Activated naive CD4-positive, alpha-beta T cell treated with anti-CD3 and anti-CD28 coated beads, Interleukin-2, amount 50 U/mL, for 72 hours (primary cell): ENCODE measurements at places on chromosomes 7 and 10. TPM values are rescaled to one million over a fixed set of nuclear protein-coding genes. Genes with fewer than 3 reads are reported as not detected.

DNA sequence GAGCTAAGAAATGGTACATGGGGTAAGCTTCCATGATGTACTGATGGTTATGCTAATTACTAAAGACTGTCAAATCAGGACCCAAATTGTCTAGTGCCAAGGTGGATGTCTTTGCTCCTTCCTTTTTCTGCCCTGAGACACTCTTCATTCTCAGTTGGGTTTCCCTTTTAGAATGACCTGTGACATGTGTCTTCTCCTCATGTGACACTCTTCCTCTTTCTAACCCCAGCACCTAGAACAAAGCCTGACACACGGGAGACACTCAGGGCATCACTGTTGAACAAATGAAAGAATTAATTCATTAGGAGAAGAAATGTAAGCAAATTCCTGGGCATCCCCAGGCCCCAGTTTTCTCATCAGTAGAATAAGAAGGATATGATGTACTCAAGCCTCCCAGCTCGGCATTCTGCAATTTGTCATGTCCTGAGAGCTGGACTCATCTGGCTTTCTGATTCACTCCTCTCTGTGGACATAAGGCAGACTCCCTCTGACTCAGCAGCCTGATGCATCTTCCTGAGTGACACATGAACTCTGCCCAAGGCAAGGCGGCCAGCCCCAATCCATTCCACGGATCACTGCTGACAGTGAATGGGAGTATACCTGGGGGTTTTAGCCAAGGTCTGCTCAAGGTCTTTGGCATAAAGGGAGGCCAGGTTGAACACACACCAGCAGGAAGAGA, 473.8 kb downstream of the KCNMA1 start:
- no peak for DNase-seq

DNA sequence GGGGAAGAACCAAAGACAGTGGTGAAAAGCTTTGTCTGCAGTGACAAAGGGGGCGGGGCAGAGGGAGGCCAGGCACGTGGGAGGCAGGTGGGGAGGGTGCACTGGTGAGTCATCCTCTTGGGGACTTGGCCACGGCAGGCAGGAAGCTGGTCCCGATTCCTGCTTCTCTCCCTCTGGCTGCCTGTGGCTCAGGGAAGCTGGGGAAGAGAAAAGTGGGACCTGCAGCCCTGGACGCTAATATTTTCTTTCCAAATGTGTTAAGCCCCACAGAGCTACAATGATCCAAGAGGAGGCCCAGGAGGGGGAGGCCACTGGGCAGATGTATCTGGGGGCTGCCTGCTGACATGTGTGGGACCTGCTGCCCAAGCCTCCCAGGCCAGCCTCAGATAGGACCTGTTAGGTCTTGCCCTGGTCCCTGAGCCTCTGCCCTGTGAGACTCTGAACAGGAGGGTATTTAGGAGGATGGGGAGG, 231.8 kb downstream of the KCNMA1 start:
- DNase-seq, result peak; percentile 7

GRCh38 chr10:44386546-44387052, 1.7 kb upstream of the CXCL12 start:
- peak; percentile 47 for DNase-seq

GRCh38 chr7:53611043-53611442, 575.6 kb downstream of the POM121L12 start:
- DNase-seq, result no peak

GRCh38 chr7:79034730-79035129, 418.7 kb downstream of the MAGI2 start:
- no peak for DNase-seq

DNA sequence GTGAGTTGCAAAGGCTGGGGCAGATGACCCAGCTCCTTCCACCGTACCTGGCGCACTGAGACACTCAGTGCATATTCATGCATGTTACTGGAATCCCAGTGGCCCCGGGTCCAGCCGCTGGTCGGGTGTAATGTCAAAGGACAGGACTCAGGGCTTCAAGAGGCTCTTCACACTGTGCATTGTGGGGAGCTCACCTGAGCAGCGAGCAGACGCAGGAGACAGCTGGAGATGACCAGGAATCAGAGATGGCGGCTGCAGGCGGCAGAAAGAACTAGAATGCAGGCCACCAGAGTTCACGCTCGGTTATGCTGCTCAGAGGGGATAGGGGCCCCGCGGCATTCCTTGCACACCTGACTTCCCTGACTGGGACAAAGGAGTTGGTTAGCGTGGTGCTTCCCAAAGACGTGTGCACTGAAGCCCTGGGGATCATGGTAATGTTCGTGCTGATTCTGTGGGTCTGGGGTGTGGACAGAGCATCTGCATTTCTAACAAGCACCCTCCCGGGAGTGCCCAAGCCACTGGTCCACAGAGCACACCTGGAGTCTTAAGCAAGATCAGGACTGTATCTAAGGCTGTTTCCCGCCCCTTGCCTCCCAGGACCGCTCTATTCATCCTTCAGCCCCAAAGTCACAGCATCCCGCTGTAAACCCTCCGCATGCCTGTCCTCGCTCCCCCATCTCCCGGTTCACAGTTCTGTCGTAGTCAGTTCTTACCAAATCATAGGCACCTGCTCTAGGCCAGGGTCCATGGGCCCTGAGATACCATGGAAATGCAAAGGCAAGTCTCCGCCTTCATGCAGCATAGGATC, 71.0 kb downstream of the MKI67 start:
- DNase-seq, result no peak

DNA sequence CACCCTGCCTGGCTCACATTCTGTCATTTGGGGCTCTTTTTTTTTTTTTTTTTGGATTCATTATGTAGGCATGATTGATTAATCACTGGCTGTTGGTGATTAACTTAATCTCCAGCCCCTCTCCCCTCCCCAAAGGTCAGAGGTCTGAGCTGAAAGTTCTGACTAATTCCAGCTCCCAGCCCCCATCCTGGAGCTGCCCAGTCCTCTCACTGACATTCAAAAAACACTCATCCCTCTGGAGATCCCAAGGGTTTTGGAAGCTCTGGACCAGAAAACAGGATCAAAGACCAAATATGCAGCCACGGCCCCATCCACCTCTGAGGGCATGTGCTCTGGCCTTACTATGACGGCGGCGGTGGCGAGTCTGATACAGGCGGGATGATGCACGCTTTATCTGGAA, 53.8 kb downstream of the RBM17 start:
- no peak for DNase-seq

DNA sequence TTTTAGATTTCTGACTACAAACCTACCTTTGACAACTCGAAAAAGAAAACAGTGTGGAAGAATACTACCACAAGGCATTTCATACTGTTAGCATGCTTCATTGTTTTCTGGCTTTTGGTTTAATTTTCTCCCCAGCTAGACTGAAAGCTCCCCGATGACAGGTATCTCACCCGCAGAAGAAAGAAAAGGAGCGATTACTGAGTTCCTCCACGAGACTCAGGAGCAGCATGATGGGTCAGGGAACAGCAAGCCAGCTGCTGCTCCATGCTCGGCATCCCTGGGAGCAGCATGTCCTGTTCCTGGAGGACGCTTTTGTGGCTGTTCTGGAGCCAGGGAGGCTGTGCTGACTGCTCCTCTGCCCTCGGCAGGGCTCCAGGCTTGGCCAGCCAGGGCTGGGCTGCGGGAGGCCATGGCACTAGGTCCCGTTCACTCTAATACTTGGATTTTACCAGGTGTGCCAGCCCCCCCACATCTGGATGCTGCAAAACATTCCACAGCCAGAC, 133.4 kb downstream of the PRKAG2 start:
- no peak for DNase-seq

DNA sequence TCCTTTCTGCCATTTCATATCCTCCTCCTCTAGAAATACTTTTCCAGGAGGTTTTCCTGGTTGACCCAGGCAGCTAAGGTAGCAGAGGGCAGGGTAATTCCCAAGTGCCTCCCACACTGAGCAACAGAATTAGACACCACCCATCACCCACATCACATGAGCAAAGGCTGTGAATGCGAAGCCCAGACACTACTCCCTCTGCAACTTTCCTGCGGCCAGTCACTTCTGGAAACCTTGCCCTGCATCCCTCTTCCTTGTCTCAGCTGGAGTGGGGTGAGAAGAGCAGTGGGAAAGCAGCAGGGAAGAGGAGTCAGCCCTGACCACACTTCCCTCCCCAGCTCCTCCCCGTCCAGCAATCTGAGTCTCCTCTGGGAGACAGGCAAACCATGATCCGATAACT, 15.2 kb downstream of the TMEM176B start:
- DNase-seq, result no peak

DNA sequence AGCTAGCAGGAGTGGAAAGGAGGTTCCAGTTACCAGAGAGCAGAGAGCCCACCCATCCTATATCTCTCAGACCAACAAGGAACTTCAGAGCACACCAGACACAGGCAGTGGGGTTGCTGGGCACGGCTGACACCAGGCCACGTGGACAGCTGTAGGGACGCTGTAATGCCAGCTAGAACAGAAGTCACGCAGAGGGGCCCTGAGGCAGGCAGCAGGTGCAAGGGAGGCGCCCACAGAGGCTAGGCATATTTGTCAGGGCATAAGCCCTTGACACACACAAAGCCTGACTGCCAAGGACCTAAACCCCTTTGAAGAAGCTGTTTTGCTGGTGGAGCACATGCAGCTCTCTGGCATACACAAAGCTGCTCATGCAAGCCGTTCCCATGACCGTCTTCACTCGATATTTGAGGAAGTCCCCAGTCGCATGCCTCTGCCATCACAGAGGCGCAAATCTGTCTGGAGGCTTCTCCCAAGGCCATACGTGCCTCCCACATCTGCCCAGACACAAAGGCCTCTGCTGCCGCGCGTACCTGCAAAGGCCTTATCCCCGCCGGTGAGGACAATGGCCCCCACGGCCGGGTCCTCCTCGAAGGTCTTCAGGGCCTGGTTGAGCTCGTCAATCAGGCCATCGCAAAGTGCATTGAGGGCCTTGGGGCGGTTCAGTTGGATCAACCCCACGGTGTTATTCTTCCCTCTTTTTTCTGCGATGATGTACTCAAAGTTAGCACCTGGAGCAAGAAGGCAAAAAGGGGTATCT, 2.9 kb downstream of the ECHS1 start:
- DNase-seq, result no peak

GRCh38 chr7:155567646-155568332, 21.4 kb upstream of the CNPY1 start:
- DNase-seq, result no peak

DNA sequence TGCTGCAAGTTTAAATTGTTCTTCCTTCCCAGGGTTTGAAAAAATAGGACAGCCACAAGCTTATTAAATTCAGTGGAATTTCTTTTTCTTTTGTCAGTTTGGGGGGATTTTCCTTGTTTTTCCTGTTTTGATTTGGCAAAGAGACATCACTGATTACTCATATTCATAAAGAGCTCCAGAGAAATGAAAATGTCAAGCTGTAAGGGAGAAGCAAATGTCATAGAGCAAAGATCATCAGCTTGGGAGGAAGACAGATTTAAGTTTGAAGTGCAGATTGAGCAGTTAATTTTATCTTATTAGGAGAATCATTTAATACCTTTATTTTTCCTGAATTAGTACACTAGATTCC, 255.8 kb upstream of the PHYHIPL start:
- no peak for DNase-seq

Gene AHR
- 44.1 TPM for total RNA-seq

Gene HTRA1
- total RNA-seq, result not detected

Gene PODXL
- 0.18 TPM for total RNA-seq

Gene HMX2
- total RNA-seq, result 0.18 TPM
